ENCODE measurements at places on chromosomes 2 and 18.

GRCh38 chr2:82968358-82968757 lies 1490.7 kb downstream of the SUCLG1 start:
- DNase-seq = no peak

- no peak for DNase-seq
Observed at GRCh38 chr18:25826823-25827222, 263.6 kb downstream of the SS18 start.

GRCh38 chr2:172340394-172340793 lies 87.0 kb upstream of the ITGA6 start:
- DNase-seq = no peak

DNA sequence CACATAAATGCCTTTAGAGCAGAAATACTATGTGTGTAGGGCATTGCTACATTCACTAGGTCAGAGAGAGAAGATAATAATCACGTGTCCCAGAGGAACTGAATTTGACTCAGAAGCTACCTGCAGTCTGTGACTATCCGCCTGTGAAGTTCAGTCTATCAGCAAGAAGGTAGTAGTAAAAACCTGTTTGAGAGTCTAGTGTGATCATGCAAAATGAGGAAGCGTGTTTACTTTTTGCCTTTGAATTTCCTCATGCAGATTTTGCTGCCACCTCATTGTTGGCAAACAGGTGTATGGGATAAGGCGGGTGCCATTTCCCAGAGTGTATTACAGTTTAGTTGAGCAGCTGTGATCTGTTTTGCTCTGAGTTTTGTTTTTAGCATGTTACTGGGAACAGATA lies 403.9 kb upstream of the FANCL start:
- no peak for DNase-seq

DNA sequence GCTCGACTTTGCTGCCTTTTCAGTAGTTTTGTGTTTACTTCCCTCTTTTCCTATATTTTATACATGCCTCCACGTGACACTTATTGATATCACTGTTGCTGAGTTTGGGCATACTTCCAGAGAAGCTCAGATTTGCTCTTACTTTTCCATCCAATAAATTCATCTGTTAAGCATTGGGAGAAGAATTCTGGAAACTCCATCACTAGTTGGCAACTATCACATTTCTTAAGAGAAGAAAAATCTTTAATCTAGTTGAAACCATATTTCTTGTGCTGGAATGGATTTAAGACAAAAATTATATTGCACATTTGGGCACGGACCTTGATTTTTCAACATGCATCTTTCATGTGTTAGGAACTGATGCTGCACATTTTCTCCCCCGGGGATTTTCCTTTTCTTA lies 52.6 kb upstream of the CPO start:
- DNase-seq = no peak

GRCh38 chr2:217011576-217011975 lies 151.7 kb upstream of the TNP1 start:
- no peak for DNase-seq

DNA sequence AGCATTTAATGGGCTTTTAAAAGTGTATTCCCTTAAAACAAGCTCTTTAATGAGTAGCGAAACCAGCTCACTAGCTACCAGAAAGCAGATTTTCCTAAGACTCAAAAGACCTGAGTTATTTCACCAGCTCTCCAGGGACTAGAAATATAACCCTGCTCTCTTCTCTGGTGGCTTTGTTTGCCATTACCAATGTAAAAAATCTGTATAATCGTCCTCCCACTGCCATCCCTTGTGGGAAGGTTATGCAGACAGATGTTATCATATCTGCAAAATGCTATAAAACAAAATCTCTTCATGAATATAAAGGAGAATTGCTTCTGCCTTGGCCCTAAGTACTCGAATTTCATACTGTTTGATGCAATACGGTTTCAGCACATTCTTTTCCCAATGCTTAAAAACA lies 335.2 kb downstream of the NUP35 start:
- DNase-seq = no peak

DNA sequence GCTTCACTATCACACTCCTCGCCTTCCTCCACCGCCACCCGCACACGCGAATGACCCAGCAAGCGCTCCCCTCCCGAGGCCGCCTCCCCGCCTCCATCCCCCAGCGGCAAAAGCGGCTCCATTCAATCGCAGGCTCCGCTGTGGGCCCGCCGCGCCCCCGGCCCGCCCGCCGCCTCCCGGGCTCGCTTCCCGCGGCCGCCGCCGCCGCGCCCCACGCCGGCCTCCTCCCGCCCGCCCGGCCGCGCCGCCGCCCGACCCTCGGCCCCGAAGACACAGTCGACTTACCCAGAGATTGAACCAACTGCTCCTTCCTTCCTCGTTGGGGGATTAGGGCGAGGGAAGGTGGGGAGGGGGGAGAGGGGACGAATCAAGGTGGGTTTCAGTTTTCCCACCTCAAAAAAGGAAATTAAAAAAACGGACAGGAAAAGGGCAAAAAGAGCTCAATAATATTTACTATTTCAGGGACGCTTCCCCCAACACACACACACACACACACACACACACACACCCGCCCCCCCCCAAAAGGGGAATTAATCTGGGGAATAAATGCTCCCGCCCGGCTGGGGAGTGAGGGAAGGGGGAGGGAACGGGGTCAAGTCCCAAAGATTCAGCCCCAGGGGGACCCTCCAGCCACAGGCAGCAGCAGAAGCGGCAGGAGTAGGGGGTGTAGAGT lies 743 bp downstream of the XPO1 start:
- peak; percentile 37 for DNase-seq

DNA sequence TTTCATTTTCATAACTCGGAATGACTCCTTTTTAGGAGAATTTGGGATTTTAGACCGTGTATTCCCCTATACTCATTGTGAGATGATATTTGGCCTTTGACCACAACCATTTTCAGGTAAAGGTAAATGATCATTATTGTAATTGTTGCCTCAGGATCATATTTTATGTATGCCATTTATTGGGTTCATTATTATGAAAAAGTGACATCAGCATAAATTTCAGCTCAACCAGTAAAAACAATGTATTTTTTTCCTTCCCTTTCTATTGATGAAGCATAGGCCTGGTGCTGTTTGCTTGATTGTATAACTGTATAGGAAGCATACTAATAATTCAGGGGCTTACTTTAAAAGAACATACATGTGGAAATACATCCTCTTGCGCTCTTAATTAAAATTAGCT lies 832.9 kb upstream of the FANCL start:
- no peak for DNase-seq

DNA sequence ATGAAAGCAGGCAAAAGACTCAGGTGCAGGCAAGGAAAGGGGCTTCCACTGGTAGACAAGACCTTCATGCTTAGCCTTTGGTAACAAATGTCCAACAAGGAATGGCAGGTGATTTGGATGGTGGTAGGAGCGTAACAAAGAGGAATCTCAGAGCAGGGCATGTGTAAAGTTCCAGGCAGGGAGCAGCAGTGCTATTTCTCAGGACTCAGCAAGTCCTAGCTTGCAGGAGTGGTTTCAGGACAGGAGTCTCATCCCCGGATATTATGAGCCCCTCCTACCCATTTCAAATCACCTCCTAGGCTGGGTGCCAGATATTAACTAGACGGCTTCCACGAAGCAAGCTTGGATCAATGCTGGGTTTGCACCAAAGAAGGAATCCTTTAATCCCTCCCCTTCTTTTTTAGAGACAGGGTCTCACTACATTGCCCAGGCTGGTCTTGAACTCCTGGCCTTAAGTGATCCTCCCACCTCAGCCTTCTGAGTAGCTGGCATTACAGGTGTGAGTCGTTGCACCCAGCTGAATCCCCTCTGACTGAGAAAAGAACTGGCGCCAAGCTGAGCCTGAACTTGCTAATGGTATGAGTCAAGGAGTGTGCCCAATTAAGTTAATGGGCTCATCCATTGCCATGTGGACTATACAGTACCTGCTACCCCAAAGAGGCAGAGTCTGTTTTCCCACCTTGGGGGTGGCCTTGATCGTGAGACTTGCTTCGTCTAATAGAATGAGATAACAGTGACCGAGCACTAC lies 190.3 kb downstream of the ARL4C start:
- no peak for DNase-seq

GRCh38 chr2:43777306-43777926 lies 3.6 kb downstream of the DYNC2LI1 start:
- no peak for DNase-seq

DNA sequence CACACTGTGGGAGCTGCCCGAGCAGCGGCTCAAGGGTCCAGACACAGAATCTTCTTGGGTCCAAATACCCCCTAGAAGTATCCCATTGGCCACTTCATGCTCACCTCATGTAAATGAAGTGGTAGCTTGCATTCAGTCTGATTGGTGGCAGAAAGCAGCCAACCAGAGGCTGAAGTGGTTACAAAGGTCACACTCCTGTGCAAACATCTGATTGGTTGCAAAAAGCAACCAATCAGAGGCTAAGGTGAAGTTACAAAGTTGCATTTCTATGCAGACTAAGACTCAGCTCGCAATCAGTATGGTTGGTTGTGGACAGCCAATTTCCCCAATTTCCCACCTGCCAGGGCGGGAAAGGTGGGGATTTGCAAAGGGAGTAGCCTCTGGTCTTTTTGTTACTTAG lies 94.3 kb downstream of the DGKD start:
- no peak for DNase-seq

- DNase-seq = no peak
Observed at GRCh38 chr2:37387148-37387835, 42.9 kb downstream of the QPCT start.

DNA sequence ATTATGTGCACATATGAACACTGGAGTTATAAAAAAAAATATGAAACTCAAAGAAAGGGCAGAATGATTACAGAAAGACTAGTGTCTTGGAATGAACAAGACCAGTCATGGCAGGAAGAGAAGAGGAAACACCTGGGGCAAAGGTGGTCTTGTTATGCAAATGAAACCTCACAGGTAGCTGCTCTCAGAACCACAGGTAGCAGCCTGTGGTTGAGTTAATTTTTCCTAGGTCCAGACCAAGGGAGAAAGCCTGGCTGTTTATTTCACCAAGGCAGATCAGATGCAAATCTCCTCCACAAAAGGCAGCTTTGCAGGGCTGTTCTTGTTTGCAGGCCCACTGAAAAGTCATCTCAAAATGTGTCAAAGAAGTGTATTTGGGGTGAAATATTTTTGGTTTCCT lies 785.8 kb downstream of the RNF144A start:
- no peak for DNase-seq

DNA sequence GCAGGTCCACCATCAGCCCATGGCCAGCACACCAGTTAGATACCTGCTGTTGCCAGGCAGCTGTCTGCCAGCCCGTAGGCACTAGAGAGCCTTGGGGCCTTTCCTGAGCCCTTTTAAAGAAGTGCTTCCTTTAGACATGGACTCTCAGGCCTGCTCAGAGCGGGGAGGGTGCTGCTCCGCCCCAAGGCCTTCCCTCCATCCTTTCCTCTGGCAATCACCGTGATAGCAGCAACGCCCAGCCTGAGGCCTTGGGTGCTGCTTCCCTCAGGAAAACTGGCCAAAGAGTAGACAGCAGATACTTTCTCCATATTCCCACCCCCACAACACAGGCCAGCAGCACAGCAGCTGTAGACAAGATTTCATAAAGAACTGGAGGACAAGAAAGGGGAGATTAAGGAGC lies 22.3 kb upstream of the C1QL2 start:
- no peak for DNase-seq

- DNase-seq = peak; percentile 52
Observed at GRCh38 chr2:1550658-1551316, 137.5 kb downstream of the TPO start.

- DNase-seq = no peak
Observed at GRCh38 chr2:43057742-43058725, 168.4 kb downstream of the ZFP36L2 start.

DNA sequence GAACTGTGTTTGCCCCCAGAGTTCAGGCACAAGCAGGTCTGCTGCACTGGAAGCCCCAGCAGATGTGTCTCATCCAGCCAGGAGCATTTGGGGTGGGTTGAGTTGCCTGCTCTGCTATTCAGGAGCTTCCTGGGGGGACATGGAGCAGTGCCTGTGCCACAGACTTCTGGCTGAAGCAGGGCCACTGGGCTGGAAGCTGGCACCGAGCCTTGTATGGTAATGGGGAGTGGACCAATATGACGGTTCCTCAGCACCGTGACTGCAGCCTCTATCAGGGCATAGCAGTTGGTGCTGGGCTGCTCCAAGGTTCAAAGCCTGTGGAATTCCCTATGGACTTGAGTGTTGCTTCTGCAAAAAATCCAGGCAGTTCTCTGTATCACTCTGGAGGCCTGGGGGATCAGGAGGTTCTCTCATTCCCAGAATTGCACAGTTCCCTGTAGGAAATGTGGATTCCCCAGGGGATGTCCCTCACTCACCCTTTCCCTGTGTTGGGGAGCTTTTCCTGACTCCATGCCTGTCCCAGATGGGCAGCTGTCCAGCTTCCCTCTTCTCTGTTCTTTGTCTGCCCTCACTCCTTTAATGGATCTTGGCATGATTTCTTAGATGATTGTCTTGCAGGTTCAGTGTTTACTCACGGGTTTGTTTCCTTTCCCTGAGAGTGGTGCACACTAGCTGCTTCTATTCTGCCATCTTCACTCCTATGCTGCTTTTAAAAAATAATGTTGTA lies 37.2 kb upstream of the THSD7B start:
- no peak for DNase-seq

- no peak for DNase-seq
Observed at GRCh38 chr18:75638776-75639471, 211.4 kb upstream of the SMIM21 start.

All from activated gamma-delta T cell treated with Interleukin-2 at 50 U/mL for 16 hours (primary cell).